ENCODE measurements at places on chromosomes 5 and 9.

- no peaks in the 10 kb centered on the region for H3K27me3 ChIP-seq
- H3K4me1 ChIP-seq: no peaks in the 10 kb centered on the region
- no peaks in the 10 kb centered on the region for H3K36me3 ChIP-seq
- H3K4me3 ChIP-seq: no peak overlapping the region
- no peak for DNase-seq
These were observed 819.9 kb upstream of the GRAMD2B start for GRCh38 chr5:125603321-125603720.

DNA sequence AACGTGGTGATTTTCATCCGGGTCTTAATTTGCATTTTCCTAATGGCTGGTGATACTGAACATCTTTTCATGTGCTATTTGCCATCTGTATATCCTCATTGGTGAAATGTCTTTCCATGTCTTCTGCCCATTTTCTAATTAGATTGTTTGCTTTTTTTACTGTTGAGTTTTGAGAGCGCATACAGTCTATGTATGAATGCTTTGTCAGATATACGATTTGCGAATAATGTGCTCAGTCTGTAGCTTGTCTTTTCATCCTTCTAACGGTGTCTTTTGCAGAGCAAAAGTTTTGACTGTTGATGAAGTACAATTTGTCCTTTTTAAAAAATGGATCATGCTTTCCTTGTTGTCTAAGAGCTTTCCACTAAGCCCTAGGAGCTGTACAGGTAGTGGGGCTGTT lies 143.0 kb downstream of the RGS3 start:
- H3K27ac ChIP-seq: no peak overlapping the region
- H3K36me3 ChIP-seq: no peaks in the 10 kb centered on the region
- H3K4me1 ChIP-seq: peaks cover 4% of the 10 kb centered on the region
- H3K4me3 ChIP-seq: no peak overlapping the region

DNA sequence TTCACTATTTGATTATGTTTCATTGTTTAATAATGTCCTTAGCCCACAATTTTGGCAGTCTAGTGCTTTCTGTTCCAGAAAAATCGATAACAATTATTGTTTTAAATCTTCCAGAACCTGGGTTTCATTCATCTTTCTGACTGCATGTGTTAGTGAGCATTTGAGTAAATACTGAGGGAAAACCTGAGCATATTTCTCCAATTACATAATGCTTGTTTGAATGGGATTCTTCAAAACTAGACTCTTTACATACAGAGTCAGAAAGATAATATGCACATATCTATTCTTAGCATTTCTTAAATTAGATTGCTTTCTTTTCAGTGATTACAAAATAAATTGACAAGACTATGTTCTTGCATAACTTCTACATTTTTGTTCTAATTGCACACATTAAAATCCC lies 21.9 kb downstream of the GABRA6 start:
- no peak overlapping the region for H3K4me3 ChIP-seq
- no peaks in the 10 kb centered on the region for H3K36me3 ChIP-seq

DNA sequence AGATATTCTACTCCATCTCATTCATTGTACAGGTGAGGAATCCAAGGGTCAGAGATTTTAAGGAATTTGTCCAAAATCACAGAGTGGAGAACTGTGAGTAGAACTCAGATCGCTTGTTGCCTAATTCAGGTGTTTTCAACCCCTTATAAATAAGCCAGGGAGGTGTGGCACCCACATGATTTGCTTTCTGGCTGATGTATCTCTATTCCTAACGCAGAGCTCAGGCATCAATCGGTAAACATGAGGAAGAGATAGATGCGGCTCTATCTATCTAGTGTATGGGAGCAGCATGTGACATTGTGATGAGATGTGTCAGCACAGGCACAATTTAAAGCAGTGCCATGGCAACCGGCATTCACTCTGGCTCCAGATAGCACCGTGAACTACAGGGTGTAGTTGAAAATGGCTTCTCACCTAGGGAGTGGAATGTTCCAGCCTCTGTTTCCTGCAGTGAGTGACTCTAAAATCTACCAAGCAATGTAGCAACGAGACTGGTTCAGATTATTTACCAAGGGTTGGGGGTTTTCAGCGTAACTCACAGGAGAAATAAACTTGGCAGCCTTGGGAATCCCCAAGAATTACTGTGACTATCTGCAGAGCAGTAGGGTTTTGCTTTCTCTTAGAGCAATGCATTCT lies 53.4 kb upstream of the SUB1 start:
- H3K27me3 ChIP-seq: no peaks in the 10 kb centered on the region
- H3K36me3 ChIP-seq: peaks cover 4% of the 10 kb centered on the region
- H3K4me3 ChIP-seq: peak overlapping the region; percentile 83
- peak overlapping the region; percentile 98 for H3K27ac ChIP-seq
- peak; percentile 78 for DNase-seq
- H3K4me1 ChIP-seq: peaks cover 41% of the 10 kb centered on the region

All from activated naive CD4-positive, alpha-beta T cell treated with anti-CD3 and anti-CD28 coated beads for 36 hours (primary cell).